ENCODE measurements at places on chromosomes 2 and 18.

DNA sequence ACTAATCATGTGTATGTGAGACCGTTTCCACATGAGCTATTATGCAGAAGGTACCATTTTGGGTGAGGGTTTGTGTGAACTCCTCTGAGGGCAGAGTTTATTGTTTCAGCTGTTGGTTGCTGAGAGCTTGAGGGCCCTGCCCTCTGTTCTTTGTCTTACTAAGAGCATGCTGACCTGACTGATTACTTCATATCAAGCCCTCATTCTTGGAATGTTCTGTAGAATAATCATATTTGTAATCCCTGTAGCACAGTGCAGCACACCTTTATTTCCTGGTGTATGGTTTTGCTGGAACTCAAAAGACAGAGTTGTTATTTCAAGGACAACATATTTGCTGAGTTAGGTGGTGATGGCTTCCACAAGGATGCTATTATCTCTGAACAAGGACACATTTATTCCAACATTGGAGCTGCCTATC is 118.5 kb downstream of the GALNT3 start:
- DNase-seq, result no peak

DNA sequence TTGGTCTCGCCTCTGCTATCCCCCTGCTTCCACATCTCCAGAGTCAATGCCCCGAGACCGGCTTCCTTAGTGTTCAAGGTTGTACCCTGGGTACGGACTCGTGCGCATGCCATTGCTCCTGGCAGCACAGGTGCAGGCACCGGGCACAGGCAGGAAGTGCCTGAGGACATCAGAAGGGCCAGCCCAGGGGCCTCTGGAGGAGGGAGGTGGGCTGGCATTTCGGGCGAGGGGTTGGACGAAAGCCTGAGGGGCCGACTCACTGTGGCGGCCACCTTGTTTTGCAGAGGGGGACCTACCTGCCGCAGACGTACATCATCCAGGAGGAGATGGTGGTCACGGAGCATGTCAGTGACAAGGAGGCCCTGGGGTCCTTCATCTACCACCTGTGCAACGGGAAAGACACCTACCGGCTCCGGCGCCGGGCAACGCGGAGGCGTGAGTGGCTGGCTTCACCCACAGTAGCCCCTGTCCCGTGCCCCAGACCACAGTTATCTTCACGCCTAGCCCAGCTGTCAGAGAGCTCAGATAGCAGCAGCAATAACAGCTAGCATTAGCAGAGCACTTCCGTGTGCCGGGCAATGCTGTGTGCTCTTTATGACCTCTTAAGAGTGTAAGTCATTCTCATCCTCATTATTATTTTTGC is 12.5 kb downstream of the ITM2C start:
- DNase-seq, result peak; percentile 60

DNA sequence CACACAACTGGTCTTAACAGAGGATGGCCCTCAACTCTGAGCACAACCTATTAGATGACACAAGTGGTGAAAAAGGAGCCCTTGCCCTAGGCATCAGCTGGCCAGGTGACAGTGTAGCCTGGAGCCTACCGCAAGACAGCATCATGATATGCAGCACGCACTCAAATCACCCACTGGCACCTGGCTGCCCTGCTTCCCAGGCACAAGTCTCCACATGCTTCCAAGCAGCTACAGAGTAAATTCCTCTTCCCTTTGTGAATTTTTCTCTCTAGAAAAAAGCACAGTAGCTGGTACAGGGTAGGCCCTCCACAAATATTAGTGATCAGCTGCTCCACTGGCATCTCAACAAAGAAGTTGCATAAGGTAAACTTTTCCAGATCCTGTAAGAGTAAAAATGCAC is 6.0 kb downstream of the FBXO15 start:
- DNase-seq, result no peak

DNA sequence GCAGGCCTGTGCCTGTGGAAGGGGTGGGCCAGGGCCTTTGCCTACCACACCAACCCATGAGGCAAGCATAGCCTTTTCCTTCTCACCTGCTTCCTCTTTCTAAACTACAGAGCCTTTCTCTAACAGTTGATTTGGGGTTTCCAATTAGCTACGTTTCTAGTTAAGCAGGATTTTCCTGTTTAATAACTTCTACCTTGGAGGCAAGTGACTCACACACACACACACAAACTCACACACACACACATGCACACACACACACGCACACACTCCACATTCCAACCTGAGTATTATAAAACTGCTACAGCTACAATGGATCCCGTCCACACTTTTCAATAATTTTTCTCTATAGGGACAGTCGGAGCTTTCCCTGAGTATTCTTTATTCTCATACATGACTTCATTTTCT is 84.9 kb downstream of the SOX11 start:
- DNase-seq, result no peak

GRCh38 chr18:48950536-48951447 is at the start of gene SMAD7:
Gene SMAD7, minus strand, starts transcription at chr18:48950965. Its CDS starts 541 bp downstream, at chr18:48950424.
- DNase-seq, result peak; percentile 73

GRCh38 chr2:174174741-174175140 is 73.6 kb downstream of the OLA1 start:
- DNase-seq, result no peak

- no peak for DNase-seq
Observed at GRCh38 chr18:40687399-40687798, 1267.6 kb upstream of the PIK3C3 start.
